ENCODE measurements at places on chromosomes 12 and 14.

DNA sequence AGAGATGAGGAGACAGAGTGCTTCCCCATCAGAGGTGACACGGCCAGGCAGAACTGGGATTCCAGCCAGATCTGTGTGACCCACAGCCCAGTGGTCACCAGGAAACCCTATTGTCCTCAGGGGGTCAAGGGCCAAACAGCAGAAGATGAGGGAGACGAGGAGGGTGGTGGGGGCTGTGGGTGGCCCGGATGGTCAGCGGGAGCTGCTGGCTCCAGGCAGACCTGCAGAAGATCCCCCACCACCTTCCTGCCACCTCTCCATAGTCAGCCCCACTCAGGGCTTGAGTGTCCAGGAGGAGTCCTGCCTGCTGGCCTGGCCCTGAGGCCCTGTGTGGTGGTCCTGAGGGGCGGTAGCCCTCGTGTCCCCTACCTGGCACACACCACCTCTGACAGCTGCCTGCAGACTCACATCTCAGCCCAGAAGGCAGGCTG lies 136.8 kb downstream of the CALM1 start:
- DNase-seq, result no peak

- no peak for DNase-seq
Measured at GRCh38 chr12:108905725-108906124, 25.8 kb downstream of the DAO start.

- DNase-seq, result no peak
Measured at GRCh38 chr12:98018836-98019235, 496.6 kb upstream of the TMPO start.

DNA sequence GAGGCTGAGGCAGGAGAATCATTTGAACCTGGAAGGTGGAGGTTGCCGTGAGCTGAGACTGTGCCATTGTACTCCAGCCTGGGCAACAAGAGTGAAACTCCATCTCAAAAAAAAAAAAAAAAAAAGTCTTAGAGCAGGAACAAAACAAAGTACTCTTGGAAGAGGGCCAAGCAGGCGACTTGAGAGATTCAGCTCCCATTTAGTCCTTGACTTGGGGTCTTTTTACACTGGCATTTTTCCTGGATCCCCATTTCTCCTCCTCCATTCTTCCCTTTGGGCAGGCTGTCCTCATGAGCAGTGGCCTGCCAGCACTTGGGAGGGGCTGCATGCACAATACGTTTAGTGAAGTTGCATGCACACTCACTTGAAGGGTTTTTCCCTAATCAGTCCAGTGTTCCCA lies 72.9 kb downstream of the C14orf132 start:
- no peak for DNase-seq

DNA sequence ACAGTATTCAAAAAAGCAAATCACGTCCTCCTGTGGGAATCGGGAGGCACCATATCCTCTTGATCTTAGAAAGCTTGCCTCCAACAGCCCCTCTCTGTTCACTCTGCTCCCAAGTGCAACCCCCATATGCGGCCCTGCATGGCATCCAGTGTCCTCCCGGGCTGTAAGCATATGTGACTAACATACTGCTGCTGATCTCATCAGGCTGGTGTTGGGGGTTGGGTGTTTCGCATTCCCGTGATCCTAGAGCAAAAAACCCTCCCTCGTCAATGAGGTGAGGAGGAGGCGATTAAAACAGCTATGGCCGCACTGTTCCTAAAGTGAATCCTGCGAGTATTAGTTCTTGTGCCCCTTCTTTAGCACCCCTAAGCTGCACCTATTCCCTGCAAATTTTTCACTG lies 28.1 kb upstream of the PPM1A start:
- DNase-seq, result no peak

DNA sequence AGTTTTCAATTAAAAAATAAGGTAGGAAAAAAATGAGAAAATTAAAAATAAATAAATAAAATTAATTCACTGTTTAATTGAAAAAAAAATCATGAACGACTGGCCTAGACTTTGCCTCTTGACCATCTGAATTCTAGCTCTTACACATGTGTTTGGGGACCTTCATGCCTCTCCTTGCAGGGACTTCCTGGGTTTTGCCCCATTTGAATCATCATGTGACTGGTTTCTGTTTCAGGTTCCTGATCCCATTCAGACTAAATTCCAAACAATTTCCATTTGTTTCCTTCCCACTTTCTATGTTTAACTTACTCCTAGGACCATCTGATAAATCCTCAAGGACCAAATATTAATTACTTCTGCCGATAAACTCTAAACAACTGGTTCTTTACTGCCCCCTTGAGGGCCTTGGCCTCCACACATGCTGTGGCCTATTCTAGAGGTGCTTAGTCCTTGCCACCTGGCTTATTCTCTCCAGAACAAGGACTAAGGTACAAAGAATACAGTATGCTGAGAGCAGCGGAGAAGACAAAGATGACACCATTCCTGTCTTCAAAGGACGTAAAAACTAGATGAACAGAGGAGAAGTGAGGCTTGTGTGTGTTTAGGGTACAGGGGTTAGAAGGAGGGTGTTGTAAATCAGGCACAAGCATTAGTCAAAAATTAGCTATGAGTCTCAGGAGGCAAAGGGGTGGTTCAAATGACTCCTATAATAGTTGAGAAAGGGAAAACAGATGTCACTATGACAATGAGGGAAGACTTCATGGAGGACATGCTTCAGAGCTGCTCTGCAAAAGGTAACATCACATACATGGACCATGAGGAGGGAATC lies 125.8 kb upstream of the AVPR1A start:
- no peak for DNase-seq

- DNase-seq, result peak; percentile 45
Measured at GRCh38 chr14:57512220-57512619, 18.6 kb upstream of the CCDC198 start.

DNA sequence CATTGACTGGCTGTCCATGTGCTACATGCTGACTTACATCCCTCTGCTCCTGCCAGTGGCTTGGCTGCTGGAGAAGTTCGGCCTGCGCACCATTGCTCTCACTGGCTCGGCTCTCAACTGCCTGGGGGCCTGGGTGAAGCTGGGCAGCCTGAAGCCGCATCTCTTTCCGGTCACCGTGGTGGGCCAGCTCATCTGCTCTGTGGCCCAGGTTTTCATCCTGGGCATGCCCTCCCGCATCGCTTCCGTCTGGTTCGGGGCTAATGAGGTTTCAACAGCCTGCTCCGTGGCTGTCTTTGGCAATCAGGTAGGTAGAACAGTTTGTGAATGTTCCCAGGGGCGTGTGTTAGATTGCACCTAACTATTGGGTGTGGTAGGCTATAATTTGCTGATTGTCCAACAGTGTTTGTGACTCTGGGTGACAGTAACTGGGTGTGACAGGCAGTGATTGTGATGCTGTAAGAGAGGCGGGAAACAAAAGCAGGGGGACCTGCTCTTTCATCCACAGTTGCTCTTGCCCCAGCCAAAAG lies 981 bp downstream of the FLVCR2 start:
- DNase-seq, result no peak

GRCh38 chr14:86464341-86464740 lies 934.4 kb downstream of the FLRT2 start:
- DNase-seq, result no peak

DNA sequence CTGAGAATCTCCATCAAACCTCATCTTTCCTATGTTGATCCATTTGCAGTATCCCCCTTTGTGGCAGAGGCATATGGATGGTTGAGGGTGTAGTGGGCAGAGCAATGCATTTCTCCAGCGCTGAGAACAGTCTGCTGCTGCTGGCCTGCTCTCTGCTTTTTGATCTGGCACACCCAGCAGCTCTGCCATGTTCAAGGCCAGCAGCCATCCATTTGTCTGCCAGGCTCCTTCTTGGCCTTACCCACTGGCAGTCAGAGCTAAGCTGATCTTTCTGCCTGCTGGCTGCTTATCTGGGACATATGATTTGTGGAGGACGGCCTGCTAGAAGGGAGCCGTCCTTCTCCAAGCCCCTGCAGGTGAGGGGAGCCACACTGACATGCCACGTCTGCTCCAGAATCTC lies 17.0 kb downstream of the NPC2 start:
- no peak for DNase-seq

GRCh38 chr14:104942586-104942985 lies 17.9 kb downstream of the PLD4 start:
- DNase-seq, result no peak

DNA sequence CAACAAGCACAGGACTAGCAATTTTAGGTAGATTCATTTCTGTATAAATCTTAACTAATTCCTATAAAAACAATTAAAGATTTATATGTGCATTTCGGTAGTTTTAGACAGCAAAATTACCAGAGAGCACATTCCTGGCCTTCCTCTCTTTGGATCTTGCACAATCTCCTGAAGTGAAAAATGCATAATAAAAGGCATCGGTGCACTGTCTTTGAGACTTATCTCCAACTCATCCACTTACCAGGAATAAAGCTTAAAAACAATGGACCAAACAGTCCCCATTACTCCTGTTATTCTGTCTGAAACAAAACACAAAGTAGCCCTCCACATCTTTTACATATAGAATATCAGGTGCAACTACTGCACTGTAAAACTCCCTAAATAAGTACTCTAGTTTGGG lies 69.3 kb downstream of the HECTD1 start:
- DNase-seq, result no peak

DNA sequence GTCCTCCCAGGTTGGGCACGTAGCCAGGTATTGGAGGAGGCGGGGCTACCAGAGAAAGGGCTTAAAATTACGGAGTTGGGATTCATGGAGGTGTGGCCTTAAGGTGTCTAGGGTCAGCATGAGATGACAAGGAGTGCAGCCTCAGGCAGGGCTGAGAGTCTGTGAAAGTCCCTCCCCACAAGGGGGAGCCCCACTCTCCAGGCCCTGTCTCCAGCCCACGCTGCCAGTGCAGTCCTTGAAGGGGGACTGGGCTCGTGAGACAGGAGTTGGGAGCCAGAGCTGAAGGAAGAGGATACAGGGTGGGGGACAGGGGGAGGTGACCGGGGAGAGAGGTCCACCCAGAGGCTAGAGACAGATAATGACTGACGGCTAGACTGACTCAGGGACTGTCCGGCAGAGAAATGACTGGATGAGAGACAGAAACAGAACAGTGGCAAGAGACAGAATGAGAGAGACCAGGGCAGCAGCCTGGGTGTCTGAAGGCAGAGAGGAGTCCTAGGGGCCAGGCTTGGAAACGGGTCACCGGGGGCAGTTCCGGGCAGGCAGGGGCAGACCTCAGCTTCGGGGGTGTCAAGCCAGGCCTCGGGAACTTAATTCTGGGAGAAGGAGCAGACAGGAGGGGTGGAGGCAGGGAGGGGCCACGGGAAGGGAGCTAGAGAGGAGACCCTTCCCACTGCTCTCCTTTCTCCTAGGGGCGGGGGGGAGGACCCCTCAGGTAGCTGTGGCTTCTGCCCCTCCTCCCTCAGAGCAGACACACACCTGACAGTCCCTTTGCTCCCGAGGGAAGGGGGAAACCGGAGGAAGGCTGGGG lies 970 bp downstream of the CDH24 start:
- no peak for DNase-seq

GRCh38 chr12:126811391-126811790 lies 1455.6 kb upstream of the TMEM132C start:
- no peak for DNase-seq

DNA sequence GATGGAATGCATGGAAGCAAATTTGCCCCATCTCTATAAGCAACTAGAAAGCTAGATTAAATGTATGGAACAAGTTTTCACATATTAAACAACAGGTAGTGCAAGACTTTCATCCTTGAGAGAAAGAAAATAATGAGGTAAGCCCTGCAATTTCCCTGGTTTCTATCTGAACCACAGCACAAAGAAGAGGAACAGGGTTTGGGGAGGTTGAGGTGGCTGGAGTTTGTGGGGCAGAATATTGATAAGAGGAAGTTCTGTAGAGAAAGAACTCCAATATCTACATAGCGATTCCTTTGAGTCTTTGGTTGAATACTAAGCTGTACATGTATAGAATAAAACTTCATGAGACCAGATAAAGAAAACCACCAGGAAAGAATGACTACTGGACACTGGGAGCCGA lies 96.3 kb upstream of the CCND2 start:
- no peak for DNase-seq

DNA sequence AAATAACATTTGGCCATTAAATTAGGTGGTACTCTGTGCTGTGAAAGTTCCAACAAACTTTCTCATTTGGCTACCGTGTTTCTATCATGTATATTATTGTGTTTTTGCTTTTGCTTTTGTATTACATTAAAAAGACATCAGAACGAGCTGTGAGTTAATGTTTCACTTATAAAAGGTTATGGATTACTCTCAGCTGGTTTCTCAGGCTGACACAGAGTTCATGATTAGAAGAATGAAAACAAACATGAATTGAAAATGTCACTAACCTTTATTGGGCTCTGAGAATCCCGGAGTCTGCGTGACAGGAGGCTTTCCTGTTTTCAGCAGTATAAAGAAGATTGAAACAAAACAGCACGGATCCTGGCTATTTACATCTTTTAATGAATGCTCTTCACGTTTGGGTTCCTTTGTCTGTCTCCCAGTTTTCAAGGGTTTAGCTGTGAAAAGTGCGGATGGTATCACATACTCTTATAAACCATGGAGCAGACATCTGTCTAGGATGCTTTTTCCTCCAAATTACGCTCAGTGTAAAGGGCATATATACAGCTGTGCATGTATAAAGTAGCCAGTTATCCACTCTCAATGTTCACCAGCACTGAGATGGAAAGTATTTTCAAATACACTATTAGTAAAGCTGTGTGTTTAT lies 153.6 kb downstream of the PTCSC3 start:
- no peak for DNase-seq

- no peak for DNase-seq
Measured at GRCh38 chr14:84809158-84809557, 720.8 kb upstream of the FLRT2 start.

DNA sequence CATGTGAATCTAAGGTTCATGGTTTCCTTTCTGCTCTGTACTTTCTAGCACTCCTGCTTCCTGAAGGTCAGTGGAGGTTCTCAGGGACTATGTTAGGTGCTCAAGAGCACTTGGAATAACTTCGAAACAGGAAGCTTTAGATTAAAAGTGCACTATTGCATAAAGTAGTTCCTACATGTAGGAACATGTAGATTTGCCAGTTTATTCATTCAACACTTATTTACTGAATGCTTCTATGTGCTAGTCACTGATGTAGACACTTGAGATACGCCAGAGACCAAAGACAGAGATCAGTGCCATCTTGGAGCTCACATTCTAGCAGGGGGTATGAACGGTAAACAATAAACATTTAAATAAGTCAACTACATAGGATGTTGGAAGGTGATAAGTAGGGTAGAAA lies 87.7 kb downstream of the DHRS2 start:
- no peak for DNase-seq

DNA sequence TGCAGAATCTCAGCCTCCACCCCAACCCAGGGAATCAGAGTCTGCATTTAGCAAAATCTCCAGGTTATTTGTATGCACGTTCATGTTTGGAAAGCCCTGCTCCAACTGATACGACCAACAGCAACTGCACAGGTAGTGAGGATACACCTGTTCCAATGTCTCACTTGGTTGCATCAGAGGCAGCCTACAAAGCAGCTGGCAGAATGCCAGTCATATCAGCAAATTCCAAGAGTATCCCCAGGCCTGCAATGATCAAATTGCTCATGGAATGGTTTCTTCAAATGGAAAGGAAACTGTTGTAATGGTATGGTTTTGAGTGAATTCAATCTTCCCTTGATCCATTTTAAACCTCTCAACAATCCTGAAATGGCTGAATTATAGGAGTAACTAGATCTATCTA lies 75.4 kb downstream of the GRIP1 start:
- no peak for DNase-seq

- DNase-seq, result no peak
Measured at GRCh38 chr12:107843351-107844311, 69.1 kb downstream of the ASCL4 start.

Data from renal cortex interstitium (tissue), 15 donors.